ENCODE measurements at places on chromosomes 1 and 21.

DNA sequence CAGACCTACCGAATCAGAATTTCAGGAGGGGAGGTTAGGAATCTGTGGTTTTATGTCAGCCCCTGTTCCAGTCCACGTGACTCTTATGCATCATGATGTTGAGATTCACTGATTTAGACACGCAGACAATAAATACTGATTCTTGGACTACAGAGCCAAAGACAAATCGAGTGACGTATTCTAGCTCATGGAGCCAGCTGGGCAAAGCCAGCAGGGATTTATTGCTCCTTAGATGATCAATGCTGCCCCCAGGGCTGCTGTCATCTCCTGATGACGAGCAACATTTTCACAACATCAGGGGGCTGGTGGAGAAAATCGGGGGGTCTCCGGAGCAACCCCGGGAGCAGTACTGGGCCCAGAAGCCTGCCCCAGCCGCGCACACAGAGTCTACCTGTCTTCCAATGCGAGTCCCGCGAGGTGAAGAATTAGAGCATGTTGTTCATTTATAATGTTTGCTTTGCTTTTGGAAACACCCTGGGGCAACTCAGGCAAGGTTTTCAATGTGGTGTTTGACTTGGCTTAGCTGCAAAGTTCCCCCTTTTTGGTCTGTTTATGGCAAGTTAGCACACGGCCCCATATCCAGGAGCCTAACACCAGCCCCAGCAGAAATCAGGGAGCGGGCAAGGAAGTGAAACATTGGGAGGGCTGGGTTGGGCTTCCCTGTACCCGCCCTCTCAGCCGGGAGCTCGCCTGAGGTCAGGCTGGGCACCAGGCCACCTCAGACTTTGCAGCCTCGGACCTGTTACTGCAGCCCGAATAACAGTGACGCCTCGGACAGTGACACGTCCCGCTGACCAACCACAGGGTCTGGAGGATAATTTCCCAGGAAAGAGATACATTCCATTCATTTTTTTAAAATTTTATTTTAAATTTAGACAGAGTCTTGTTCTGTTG is 19.9 kb upstream of the CLDN14 start:
- no peak for DNase-seq

GRCh38 chr1:223209992-223210787 is 67.1 kb upstream of the TLR5 start:
- no peak for DNase-seq

- DNase-seq = no peak
Observed at GRCh38 chr21:14312871-14313270, 70.1 kb downstream of the HSPA13 start.

DNA sequence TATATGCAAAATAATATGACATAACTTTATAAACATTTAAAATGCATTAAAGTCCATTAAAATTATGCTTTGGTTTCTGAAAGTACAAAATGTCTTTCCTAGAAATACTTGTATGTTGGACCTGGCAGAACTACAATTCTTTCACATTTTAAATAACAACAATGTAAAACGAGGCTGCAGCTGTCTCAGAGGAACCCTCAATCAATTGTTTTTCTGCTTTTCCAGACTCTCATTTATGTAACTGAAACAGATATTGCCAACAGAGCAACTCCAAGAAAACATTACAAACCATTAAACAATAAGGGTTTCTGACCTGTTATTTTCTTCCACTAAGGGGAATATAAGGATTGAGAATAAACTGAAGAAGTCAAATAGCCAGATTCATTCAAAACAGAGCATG is 1193.4 kb downstream of the NCAM2 start:
- DNase-seq = no peak

GRCh38 chr1:36401602-36402503 is 4.1 kb upstream of the LSM10 start:
- no peak for DNase-seq

DNA sequence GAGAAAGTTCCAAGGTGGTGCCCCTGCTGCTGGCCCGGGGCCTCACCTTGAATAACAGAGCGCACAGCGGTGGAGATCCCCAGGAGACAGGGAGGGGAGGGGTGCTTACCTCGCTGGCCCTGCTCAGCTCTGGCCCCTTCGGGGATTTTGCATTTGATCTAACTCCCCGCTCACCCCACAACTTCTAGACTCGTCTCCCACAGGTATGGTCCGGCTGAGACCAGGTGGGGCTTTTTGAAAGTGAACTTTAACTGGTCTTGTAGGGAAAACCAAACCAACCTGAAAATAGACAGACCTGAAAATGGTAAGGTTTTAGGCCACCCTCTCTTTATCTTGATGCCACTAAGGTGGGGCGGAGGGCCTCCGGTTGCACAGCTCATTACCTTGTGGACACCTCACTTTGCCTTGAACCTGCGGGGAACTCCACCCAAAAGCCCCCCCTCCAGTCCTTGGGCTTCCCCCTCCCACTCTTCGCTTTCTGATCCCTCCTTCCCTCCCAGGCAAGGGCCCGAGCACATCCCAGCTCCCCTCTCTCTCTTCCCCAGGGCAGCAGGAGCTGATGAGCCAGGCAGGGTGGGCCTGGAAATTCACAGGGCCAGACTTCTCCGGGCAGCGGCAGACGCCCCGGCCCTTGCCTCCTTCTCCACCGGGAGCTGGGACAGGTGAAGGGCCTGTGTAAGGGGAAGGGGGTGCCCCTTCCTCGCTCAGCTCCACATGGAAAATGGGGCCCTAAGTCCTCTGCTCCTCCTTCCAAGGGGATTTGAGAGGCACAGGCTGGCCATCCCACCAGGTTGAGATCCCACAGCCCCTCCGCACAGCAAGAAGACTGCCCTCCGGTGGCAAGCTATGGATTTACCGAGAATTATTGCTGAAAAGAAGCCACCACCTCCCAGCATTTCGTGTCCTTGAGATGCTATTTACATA is 16.1 kb downstream of the TNFRSF8 start:
- no peak for DNase-seq

GRCh38 chr1:156121457-156121856 is 6.9 kb downstream of the LMNA start:
- DNase-seq = no peak

- DNase-seq = no peak
Observed at GRCh38 chr1:50497007-50497406, 73.8 kb upstream of the DMRTA2 start.

GRCh38 chr1:15411593-15412137 is 2.0 kb downstream of the EFHD2 start:
- no peak for DNase-seq

DNA sequence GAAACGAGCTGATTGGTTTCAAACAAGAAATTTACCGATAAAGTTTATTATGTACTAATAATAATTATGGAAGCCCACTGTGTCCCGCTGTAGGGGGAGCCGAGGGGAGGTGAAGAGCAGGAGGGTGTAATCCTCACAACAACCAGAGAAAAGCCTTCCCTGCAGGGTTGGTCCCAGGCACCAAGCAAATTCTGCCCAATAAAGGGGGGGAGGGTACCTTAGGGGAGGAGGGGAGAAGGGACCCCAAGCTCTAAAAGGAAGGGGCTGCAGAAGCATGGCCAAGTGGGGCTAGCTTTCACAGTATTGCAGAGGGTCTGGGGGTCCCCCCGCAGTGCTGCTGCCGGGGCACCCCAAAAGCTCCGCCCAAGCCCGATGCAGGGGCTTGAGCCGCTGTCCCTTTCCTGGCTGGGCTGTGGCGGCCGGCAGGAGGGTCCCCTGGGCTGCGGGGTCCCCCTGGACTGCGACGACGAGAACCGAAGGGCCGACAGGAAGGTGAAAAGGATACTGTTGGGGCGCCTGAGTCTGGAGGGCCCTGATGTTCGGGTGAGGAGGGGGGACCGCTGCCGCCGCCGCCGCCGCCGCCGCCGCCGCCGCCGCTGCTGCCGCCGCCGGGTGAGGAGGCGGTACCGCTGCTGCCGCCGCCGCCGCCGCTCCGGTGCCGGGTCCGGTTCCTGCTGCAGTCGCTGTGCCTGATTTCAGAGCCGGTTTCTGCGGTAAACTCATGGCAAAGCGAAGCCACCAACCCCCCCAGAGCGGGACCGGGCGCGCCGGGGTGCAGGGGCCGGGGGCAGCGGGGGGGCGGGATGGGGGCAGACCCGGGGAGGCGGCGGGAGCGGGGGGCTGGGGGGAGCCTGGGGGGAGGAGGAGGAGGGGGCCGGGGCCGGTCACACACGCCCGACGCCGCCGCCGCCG is 771 bp downstream of the EIF4G3 start:
- no peak for DNase-seq

- no peak for DNase-seq
Observed at GRCh38 chr1:118993700-118994026, 5.5 kb upstream of the TBX15 start.

DNA sequence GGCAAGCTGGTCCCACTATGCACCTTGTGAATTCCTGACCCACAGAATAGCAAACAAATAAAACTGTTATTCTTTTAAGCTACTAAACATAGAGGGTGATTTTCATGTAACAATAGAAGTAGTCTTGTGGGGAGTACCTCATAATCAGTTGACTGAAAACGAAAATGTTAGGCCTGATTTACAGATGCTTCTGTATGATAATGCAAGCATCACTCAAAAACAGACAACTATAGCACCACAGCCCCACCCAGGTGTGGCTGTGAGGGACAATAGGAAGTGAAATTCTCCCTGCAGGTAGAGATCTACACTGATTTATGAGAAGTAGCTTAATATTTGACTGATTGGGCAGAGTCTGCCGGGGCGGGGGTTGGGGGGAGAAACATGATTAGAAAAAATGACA is 26.5 kb upstream of the KRTAP19-8 start:
- no peak for DNase-seq

DNA sequence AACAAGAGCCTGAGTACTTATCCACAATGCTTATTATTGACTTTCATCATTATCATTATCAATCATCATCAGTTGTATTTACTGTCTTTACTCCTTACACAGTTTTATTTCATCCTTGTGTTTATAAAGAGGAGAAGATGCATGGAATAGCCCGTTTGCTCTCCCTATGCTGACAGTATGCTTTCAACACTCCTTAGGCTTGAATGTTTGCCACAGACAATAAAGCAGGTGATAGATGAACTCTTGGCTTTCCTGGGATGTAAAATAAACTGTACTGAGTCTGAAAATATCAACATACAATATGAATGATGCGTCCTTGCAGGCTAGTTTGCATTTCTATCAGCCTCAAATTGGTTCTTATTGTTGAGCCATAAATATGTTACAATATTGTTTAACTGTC is 891.8 kb upstream of the NCAM2 start:
- DNase-seq = no peak

DNA sequence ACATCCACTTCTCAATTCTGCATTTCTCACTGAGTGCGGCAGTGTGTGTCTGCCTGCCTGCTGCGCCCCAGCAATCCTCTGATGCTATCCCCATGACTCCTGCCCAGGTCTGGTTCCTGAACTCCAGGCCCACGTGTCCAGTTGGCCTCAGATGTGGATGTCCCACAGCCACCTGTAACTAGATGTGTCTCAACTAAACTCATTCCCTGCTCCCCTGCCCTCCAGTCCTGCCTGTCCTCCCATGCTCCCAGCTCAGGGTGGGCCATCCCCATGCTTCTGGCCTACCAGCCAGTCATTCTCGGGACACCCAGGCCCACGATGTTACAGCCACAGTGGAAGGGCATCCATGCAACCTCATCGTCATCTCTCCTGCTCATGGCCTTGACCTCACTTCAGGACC is 76.8 kb downstream of the STUM start:
- DNase-seq = no peak

- DNase-seq = no peak
Observed at GRCh38 chr1:116259663-116260062, 113.4 kb upstream of the ATP1A1 start.

DNA sequence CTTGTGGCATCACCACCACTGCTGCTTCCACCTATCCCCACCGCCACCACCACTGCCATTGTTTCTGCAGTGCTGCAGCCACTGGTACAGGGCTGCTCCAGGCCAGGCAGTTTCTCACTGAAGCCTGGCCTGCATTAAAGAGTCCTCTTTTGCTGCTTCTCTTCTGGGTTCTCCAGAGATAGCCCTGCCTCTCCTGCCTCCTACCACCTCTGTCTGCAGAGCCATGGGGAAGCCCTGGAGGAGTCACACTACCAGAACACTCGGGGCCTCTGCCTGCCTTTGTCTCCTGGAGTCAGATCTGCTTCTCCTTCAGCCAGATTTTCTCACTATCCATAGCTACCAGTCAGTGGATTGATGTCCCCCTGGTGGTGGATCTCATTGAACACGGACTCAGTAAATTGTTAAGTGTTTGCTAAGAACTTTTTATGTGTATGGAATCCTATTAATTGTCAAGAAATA is 37.7 kb upstream of the DDAH1 start:
- DNase-seq = no peak

DNA sequence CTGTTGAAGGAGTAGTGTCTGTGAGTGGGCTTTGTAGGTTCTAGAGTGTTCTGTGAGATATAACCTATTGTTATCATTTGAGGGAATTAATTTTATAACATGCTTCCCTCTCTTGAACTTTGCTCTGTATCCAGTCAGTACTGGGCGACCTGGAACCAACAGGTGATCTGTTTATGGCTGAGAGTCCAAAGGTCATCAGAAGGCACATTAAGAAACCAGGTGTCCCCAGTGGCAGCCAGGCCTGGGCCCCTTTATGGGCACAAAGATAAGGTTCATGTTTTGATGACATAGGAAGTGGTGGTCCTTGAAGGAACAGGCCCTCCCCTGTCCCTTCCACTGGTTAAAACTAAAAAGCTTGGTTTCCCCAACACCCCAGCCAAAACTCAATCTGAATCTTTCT is 61.1 kb downstream of the FHAD1 start:
- no peak for DNase-seq

GRCh38 chr1:51444096-51444495 is 75.0 kb downstream of the EPS15 start:
- DNase-seq = no peak

GRCh38 chr1:25694167-25695007 is 77.8 kb downstream of the MAN1C1 start:
- DNase-seq = no peak

GRCh38 chr1:7012461-7012924 is 227.2 kb downstream of the CAMTA1 start:
- DNase-seq = no peak

DNA sequence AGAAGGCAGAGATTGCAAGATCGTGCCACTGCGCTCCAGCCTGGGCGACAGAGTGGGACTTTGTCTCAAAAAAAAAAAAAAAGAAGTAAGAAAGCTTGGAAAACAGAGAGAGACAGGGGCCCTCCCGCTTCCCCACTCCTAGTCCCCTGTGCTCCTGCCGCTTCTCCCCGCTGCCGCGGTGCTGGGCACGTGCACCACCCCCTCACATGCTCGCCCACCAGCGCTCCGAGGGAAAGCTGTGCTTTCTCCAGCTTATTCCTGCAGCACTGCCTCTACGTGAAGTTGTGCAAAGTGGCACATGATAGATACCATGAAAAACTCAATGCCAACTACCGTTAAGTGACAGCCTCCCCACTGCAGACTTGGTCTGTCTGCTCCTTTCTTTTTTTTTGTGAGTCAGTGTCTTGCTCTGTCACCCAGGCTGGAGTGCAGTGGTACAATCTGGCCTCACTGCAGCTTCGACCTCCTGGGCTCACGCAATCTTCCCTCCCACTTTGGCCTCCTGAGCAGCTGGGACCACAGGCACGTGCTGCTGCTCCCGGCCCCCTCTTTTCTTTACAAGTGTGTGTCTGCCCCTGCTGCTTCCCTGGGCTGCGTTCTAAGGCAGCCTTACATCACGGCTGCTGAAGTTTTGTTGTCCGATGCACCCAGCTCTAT is 15.4 kb downstream of the SLX9 start:
- DNase-seq = no peak

All from D721Med (cell line).